ENCODE measurements at places on chromosomes 12 and 14. TPM values are rescaled to one million over a fixed set of nuclear protein-coding genes. Genes with fewer than 3 reads are reported as not detected.

KLRD1 gene
- 0.25 TPM for total RNA-seq

ASCL1 gene
- 8.6 TPM for total RNA-seq

SIX4 gene
- total RNA-seq: 0.49 TPM

GPR68 gene
- total RNA-seq: 2.2 TPM

TEX22 gene
- 0.25 TPM for total RNA-seq

RXYLT1 gene
- total RNA-seq: 11.1 TPM

GRIN2B gene
- total RNA-seq: 142 TPM

EID3 gene
- 3.2 TPM for total RNA-seq

KRT83 gene
- not detected for total RNA-seq

CCDC197 gene
- not detected for total RNA-seq

TAS2R46 gene
- total RNA-seq: 5.7 TPM

SLC7A8 gene
- 5.7 TPM for total RNA-seq

CCDC198 gene
- total RNA-seq: not detected

SERPINA12 gene
- not detected for total RNA-seq

SDS gene
- not detected for total RNA-seq

AICDA gene
- not detected for total RNA-seq

CFAP54 gene
- total RNA-seq: 4.7 TPM

CLEC4E gene
- not detected for total RNA-seq

IFI27 gene
- 11.6 TPM for total RNA-seq

OR4Q3 gene
- not detected for total RNA-seq

P3H3 gene
- total RNA-seq: 10.8 TPM

LHX5 gene
- under 0.01 TPM for total RNA-seq

PTPRO gene
- 209 TPM for total RNA-seq

ZC3H14 gene
- total RNA-seq: 53.8 TPM

Measured in temporal lobe (tissue), 4 donors.